Activated CD8-positive, alpha-beta memory T cell treated with anti-CD3 and anti-CD28 coated beads for 24 hours (primary cell): ENCODE measurements at places on chromosomes 1 and 21.
A peak's percentile ranks its signal among the peaks of the same experiment; 100 is the strongest.

DNA sequence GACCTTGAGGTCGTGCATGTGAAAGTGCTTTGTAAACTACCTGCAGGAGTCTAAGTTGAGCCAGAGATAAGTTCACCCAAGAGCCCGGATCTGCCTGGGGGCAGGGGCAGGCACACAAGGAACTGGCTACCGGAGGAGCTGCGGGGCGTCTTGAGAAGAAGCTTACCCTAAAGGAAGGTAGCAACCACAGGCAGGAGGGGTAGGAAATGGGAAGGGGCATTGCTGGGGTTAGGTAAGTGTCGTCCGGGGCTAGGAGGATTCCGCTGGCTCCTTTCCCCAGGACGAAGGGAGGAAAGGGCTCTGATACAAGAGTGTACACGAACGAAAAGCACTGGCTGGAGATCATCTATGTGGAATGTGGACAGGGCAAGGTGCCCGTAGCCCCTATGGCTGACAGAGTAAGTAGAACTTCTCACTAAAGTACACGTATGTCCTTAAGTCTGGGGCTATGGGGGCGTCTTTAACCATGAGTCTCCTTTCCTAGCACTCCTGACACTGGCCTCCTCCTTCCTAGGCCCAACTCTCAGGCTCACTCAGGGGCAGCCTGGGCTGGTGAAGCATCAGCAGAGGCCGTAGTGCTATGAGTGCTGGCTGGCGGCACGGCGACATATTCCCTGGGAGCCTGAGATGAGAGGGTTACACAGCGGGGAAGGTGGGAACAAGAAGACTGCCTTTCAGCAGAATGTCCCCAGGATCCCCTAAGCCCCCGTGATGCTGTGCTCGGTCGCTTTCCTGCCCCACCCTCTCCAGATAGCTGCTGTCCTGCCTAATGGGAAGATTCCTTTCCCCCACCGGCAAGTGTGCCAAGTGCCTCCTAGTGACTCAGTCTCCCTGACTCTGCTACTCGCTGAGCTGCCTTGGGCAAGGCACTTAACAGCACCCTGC, 9.1 kb upstream of the GALNT2 start:
- no peak for DNase-seq

DNA sequence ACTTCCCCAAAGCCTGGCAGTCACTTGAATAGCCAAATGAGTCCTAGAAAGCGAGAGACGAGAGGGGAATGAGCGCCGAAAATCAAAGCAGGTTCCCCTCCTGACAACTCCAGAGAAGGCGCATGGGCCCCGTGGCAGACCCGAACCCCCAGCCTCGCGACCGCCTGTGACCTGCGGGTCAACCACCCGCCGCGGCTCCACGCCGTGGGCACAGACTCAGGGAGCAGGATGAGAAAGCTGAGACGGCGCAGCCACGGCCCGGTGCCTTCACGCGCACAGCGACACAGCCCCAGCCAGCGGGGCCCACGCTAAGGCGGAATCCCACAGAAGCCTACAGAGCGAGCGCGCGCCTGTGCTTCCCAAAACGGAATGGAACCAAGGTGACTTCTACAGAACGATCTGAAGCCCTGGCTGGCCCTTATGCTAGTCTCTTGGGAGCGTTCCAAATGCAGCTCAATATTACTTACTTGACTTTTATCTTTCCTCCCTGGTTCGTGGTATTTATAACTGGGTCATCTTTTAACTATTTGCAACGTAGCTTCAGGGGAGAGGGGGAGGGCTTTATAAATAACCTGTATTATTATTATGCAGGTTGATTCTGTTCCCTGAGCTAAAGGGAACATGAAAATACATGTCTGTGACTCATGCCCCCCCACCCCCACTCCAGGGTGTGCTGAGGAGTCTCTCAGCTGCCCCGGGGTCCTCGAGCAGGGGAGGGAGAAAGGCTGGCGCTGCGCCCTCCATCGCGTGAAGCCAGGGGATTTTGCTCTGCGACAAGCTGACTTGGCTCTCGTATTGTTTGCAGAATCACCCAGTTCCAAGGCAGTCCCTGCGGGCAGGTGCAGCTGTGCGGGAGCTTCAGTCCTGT, 1.7 kb downstream of the TSPEAR start:
- peak; percentile 64 for DNase-seq

GRCh38 chr1:193514397-193514796, 328.0 kb upstream of the B3GALT2 start:
- no peak for DNase-seq

DNA sequence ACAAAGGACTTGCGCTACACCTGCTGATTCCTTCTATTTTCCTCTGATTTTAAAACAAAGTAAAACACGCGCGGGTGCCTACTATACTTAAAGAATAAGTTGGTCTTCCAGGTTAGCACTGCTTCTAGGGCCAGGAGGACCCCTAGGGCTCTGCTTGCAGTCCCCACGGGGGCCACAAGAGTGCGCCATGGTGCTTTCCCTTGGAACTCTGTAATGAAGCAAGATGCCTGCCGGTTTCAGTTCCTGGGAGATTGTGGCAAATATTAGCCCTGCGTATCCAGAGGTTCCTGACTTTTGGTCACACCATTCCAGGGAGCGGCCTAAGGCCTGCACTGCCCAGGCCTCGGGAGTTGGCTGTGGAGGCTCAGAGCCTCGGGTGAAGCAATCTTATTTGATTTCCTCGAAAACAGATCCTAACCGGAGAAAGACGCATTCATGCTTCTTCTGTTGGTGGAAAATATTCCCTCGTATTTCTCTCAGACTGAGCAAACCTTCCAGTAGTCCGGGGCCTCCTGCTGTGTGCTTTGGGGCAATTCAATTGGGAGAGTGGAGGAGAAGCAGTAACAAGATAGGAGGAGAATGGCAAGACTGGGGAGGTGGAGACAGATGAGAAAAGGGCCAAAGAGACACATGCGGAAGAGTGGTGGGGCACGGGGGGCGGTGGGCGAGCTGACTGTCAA, 25.3 kb downstream of the ADAM30 start:
- DNase-seq, result peak; percentile 88

DNA sequence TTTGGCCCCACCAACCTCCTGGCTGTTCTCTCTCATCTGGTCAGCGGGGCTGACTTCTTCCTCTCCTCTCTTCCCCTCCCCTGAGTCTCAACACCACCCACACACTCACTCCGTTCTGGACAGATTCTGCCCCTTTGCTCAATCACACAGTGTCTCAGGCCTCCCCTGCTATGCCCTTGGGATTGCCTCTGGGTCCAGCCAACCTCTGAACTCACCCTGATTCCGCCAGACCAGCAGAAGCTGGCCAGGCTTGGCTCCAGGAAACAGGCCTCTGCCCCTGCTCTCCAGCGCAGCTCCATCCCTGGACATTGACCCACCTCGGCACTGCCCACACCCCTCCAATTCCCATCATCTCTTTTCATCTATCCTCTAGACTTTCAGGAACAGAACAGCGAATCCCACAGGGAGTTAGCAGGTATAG, 22.1 kb downstream of the AHDC1 start:
- DNase-seq, result no peak

GRCh38 chr1:10834770-10835412, 38.4 kb upstream of the CASZ1 start:
- DNase-seq, result no peak

DNA sequence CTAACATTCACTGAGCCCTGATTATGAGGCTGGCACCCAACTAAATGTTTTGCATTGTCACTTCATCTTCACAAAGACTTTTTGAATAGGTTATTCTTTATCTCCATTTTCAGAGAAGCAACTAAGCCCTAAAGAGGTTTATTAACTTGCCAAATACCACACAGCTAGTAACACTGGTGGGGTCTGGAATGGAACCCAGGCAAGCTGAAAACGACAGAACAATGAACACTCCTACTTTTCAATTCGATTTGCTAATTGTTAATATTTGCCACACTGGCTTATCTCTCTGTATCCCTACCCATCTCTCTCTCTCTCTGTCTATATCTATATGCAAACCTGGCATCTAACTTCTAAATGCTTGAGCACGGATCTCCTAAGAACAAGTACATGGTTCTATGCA, 40.6 kb downstream of the MRPL39 start:
- no peak for DNase-seq

- DNase-seq, result no peak
These were observed 51.2 kb upstream of the CSF3R start for GRCh38 chr1:36533897-36534296.

DNA sequence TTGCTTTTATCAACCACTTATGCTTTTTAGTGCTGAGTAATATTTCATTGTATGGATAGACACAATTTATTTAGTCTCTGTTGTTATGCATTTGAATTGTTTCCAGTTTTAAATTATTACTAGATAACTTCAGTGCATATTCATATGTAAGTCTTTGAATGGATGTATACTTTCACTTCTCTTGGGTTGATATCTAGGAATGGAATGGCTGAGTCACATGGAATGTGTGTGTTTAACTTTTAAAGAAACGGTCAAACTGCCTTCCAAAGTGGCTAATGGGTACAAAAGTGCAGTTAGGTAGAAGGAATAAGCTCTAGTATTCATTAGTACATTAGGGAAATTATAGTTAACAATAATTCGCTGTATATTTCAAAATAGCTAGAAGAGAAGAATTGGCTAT, 82.4 kb downstream of the NPHS2 start:
- no peak for DNase-seq

DNA sequence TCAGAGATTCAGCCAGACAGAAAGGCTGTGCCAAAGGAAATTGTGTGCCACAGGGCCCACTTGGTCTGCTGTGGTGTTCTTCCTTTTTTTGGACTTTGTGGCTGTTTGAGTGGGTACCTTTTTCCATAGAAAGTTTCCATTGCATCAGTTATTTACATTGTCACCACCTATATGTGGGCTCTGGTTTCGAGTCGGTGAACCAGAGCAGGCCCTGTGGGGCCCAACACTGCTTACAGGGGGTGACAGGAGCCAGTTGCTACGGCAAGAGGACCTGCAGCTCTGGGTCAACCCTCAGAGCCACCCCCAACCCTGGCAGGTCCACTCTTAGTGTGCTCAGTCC, 157.0 kb upstream of the EDN2 start:
- no peak for DNase-seq

DNA sequence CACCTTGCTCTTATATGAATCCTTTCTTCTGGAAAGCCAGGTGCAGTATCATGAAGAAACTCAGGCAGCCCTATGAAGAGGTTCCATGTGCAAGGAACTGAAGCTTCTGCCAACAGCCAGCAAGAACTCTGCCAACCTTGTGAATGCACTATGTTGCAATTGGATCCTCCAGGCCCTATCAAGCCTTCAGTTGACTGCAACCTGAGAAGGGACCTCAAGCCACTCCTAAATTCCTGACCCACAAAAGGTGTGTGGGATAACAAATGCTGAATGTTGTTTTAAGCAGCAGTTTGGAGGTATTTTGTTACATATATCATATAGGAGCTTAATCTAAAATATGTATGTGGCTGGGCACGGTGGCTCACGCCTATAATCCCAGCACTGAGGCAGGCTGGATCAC, 84.0 kb downstream of the RERE start:
- no peak for DNase-seq

- DNase-seq, result no peak
These were observed 594 bp upstream of the PANK4 start for GRCh38 chr1:2526824-2527555.

DNA sequence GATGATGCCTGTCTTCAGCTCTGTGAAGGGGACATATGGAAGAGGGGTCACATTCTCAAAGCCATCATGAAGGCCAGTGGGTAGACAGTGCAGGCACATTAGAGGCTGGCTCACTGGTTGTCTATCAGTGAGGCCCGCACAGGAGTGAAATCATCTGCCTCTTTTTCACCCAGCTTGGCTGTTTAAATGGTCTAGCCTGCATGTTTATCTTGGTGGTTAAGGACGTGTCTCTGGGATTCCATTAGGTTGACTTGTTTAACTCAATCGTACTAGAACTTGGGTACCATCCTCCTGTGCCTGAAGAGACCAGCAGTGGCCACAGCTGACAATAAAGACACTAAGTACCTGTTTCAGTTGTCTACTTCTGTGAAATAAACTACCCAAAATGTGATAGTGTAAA, 219.3 kb downstream of the PLPP3 start:
- DNase-seq, result no peak

DNA sequence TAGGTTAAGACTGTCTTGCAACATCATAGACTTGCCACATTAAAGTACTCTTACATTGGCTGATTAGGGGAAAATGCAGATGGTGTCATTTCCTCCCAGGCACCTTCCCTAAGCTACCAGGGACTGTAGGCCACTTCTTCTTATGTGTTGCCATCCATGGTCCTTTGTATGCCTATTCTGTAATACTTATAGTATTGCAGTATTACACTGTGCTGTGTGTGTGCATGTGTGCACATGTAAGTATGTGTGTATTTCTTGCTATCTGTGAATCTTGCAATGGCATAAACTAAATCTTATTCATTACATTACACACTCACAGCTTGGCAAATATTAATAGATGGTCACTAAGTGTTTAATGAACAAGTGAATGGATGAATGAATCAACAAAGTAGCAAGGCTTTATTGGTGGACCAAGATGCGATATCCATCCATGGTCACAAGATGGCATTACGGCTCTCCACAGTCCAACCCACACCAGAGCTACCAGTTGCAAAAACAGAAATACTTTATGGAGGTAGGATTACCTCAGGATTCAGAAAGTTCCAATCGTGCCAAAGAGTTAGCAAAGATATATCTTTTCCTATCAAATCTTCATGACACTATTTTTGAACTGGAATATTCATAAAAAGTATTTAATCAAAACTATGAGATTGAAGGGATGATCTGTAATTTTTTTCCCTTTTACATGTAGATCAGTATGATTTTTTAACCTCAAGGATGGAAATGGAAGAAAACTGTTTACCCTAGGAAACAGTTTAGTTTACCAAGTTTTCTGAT, 160.2 kb downstream of the DENND1B start:
- no peak for DNase-seq

GRCh38 chr1:151009206-151009587, 948 bp downstream of the PRUNE1 start:
- no peak for DNase-seq

- peak; percentile 88 for DNase-seq
These were observed at the start of gene IRF6 for GRCh38 chr1:209805875-209806760. Gene IRF6, minus strand, starts transcription at chr1:209806142. Its CDS starts 4,729 bp downstream, at chr1:209801413.

GRCh38 chr1:223621312-223621734, 44.2 kb downstream of the CAPN8 start:
- no peak for DNase-seq

- DNase-seq, result no peak
These were observed 79.6 kb downstream of the SASS6 start for GRCh38 chr1:100053119-100053518.

DNA sequence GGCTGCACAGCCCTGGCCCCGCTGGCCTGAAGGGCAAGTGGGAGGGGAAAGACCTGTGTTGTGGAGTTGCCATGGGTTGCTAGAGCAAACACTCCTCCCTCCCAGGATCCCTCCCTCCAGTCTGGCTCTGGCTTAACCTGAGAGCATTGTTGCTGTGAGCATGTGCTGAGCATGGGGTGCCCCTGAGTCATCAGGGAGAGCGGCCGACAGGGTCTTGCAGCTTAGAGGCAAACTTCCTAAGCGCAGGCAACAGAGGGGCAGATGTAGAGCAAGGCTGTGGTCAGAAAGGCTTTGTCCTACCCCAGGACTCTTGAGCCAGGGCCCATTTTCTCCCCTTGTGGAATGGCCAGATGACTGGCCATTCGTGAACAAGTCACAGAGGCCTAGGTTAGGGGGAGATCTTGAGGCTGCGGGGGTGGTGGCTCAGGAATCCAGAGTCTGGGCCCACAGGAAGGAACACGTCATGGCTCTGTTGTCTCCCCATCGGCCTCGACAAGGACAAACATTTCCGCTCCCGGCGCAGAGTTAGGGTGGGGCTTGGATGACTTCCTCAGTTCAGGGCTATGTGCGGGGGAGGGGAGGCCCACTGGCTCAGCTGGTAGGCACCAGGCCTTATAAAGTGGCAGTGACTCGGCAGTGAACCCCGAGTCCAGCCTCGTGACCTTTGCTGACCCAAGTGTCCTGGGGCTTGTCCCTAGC, 362 bp upstream of the DYNLT4 start:
- DNase-seq, result peak; percentile 94
